ENCODE measurements at places on chromosomes 1 and 21.

DNA sequence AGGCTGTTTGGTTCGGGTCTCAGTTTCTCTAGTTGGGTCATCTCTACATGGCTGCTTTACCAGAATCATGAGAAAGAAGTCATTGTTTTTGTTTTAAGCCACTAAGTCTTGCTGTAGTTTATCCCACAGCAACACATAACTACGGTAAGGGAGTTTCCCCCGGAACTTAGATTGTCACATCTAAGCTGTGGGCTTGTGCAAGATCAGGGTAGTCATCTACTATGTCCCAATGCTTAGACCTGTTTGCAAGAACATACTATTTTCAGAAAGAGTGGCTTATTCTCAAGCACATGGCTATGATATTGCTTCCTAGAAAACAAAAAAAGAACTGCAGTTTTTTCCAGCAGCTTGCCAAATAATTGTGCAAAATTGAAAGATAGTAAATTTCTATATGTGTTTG, 18.0 kb upstream of the OLIG2 start:
- no peak for DNase-seq

DNA sequence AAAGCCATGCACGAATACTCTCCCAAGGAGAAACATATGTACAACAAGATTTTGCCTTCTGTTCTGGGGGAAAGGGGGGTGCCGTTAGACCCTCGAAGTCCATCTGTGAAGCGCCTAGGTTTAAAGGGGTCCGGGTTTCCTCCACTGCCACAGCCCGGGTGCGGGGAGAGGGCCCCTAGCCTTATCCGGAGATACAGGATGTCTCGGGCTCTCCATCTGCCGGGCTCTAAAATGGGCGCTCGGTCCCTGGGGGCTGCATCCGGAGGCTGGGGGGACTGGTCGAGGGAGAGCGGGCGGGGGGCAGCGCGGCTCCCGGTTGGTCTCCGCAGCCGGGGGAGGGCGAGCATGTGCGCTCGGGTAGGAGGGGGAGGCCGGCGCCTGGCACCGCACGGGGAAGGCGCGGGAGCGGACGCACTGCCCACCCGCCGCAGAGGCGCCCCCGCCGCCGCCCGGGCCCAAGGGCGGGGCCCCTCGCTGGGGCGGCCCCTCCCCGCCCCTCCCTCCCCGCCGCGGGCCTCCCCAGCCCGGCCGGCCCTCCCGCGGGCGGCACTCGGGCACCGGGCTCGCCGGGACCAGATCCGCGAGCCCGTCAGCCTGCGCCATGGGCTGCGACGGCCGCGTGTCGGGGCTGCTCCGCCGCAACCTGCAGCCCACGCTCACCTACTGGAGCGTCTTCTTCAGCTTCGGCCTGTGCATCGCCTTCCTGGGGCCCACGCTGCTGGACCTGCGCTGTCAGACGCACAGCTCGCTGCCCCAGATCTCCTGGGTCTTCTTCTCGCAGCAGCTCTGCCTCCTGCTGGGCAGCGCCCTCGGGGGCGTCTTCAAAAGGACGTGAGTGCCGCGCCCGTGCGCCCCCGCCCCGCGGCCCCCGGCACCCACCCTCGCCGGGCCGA, 63.1 kb downstream of the ELK4 start:
- DNase-seq = no peak

DNA sequence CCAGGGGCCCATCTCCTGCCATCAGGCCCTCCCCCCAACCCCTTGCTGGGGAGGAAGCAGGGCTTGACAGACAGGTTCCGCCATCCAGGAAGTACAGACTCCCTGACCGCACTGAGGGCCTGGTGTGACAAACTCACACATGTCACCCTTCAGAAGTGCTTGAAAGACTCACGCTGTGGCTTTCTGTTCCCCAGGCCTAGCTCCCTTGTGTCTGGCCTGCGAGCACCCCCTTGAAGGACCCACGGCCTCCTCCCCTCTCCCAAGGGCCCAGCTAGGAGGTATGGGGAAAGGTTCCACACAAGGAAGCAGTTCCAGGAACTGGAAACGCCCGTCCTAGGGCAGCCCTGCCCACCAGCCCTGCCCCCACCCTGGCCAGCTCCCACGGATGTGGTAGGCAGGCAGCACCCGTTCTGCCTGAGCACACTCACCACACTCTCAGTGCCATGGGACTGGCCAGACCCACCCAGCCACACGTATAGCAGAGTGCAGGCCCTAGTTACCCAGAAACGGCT, 26.7 kb downstream of the SLC2A1 start:
- DNase-seq = peak; percentile 48

GRCh38 chr1:164310166-164310565, 248.8 kb upstream of the PBX1 start:
- DNase-seq = peak; percentile 59

GRCh38 chr1:45152126-45152525, 54.3 kb downstream of the ZSWIM5 start:
- DNase-seq = no peak

DNA sequence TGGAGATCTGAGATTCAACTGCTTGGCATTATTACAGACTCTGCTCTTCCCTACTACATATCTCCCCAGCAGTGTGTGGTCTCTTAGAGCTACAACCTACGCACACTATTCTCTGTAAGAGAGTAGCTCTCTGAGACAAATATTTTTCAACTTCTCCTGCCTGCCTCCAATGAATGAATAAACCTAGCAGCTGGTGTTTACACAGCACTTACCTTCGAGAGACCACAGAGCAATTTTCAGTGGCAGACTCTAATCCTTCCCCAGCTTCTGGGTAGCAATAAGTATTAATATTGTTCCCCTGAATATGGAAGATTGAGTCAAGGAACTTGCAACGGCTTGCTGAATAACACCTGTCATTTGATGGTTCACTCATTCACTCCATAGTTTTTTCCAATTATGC, 350.9 kb upstream of the SPAG17 start:
- DNase-seq = no peak

DNA sequence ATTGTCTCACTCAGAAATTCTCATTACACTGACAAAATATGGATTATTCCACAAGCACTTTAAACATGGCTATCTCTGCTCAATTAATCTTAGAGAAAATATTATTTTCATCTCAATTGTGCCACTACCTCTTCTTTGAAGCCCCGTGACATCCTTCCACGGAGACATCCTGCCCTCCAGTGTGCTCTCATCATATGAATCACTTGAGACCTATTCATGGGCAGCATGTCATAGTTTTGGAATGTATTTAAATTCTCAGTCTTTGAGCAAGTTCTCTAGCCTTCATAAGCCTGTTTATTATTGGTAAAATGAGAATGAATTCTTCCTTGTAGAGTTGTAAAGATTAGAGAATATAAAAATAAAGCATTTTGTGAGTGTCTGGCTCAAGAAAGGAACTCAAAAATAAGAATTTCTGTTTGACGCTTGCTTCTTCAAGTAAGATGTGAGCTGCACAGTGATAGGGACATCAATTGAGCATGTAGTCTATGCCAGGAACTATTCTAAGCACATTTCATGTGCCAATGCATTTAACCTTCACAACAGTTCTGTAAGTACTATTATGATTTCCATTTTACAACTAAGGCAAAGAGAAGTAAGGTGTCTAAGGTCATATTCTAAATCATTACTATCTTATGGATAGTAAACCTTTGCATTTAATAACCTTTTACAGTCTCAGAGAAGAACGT, 557.4 kb upstream of the ZRANB2 start:
- peak; percentile 89 for DNase-seq

GRCh38 chr21:42983103-42983502, 8.7 kb downstream of the PKNOX1 start:
- DNase-seq = peak; percentile 65

DNA sequence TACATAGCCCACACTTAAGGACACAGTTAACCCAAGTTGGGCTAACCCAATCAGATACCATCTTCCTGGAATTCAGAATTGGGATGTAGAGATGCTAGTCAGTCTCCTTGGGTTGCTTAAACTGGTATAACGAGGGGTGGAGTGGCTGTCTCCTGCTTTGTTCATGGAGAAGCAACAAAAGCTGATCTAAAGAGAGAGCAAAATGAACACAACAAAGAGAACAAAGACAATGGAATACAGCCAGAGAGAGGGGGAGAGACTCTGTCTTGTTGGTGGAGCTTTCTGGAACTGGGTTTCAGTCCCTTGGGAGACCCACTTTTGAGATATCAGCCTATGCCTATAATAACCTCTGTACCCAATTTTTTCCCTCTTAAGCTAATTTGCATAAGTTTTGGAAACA, 138.1 kb downstream of the ATG4C start:
- no peak for DNase-seq

DNA sequence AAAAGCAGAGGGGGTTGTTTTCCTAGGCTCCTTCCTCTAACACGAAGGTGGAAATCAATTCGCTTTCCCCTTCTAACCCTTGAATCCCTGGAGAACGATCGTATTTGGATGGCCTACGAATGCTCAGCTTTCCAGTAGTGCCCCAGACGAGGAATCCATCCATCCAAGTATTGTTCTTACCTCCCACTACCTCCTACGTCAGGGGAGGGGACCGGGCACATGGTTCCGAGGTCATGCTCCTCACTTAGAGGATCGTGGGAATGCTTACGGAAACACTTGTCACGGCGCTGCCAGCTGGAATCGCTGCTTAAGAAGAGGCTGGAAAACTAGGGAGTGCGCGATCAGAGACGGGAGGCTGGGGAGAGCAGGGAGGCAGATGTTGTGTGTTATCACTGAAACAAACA, 47.4 kb downstream of the CAPZB start:
- DNase-seq = peak; percentile 51

DNA sequence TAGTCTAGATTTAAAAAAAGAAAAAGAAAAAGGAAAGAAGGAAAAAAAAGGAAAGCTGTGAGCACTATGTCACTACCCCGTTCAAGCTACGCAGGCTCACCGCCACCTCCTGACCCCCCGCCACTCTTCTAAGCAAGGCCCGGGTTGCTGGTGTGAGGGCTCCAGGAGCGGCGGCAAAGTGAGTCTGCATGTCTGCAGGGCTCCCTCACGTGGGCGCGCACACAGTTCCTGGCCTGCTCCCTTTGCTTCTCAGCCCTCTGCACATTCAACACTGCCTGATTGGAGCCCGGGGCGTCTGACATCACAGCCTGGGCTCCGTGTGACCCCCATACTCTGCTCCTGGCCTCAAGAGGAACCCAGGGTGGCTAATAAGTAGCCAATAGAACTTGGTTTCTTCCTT, 81.4 kb upstream of the TLR5 start:
- DNase-seq = no peak

- no peak for DNase-seq
These were observed 9.0 kb downstream of the TRAF5 start for GRCh38 chr1:211335522-211336157.

GRCh38 chr1:167582064-167582463, 28.5 kb upstream of the CREG1 start:
- DNase-seq = no peak

- no peak for DNase-seq
These were observed 53.3 kb downstream of the SPEN start for GRCh38 chr1:15900662-15901279.

GRCh38 chr1:200118779-200119505, 91.4 kb downstream of the NR5A2 start:
- DNase-seq = no peak

DNA sequence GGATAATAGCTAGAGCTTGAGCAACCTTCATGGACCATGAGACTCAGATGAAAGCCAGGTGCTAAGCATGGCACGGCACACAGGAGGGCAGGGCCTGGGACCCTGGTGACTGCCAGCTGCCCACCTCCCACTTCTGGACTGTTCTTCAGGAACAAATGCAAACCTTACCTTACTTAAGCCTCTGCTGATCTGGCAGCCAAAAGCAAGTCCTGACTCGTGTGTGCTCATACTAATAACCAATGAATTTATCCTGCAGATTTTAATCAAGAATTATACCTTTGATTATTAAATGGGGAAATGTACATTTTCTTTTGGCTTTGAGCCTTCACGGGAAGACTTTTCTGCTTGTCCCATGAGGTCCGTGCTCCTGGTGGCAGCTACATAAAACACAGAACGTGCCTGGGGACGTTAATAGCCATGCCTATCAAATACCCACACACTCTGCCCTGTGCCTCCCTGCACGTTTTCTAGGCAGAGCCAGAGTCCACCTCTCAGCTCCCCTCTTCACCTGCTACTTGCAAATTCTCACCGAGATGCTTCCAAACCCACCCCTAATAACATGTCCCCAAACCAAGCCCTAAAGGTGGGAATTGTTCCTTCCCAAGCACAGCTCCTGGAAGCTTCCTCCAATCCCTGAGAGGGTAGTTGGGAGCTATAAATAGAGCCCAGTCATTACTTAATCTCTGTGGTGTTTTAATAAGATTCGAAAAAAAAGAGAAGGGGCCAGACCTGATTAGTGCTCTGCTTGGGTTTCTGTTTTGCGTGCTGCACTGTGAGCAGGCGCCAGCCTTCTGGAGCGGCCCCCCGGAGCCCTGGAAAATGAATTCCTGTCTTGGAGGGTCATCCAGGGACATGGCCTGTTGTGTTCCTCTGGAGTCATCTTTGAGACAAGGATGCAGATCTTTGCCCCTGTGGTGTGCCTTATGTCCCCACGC, 33.5 kb downstream of the SLC1A7 start:
- peak; percentile 81 for DNase-seq

DNA sequence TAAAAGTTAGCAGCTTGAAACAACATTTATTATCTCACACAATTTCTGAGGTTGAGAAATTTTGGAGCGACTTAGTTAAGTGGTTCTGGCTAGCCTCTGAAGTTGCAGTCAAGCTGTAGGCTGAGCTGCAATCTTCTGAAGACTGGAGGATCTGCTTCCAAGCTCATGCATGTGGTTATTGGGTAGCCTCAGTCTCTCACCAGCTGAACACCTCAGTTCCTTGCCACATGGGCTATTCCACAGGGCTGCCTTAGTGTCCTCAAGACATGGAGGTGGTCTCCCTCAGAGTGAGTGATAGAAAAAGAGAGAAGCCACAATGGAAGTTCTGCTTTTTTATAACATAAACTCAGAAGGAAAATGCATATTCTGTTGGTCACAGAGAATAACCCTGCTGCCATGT, 92.0 kb upstream of the CAMK1G start:
- no peak for DNase-seq

- no peak for DNase-seq
These were observed 15.4 kb downstream of the NPPA start for GRCh38 chr1:11831945-11832725.

DNA sequence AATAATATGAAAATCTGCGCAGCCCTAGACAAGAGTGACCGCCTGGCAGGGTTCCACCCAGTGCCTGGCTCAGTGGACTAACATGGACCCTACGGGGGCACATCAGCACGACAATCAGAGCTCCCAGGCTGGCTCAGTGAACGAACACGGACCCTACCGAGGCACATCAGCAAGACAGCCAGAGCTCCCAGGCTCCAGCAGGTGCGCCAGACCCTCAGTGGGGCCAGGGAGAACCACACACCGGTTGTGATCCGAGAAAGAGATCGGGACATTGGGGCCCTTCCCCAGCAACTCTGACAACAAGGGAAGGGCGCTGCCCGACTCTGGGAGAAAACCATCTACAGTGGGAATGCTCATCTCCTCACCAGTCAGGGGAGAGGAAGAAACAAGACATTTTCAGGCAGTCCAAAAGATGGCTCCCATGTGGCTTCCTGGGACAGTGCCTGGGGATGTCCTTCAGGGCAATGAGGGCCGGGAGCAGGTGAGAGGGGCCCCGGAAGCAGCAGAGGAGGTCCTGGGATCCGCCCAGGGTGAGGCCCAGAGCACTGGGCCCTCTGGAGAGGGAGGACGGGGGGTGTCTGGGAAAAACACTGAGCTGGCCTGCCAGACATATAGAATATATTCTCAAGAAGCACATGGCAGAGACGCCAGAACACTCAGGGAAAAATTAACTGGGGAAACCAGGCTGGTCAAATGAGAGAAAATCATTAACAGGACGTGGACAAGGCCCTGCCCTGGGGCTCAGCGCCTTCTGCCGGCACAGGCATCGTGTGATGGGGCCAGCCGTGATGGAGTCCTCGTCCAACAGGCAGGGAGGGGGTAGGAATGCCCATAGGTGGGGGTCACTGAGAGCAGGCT, 4.8 kb downstream of the ARHGEF16 start:
- DNase-seq = no peak

All from fibroblast of skin of back (primary cell).